ENCODE measurements at places on chromosomes 4 and X.

- no peak for DNase-seq
Observed at GRCh38 chr4:146285037-146285436, 70.7 kb downstream of the REELD1 start.

DNA sequence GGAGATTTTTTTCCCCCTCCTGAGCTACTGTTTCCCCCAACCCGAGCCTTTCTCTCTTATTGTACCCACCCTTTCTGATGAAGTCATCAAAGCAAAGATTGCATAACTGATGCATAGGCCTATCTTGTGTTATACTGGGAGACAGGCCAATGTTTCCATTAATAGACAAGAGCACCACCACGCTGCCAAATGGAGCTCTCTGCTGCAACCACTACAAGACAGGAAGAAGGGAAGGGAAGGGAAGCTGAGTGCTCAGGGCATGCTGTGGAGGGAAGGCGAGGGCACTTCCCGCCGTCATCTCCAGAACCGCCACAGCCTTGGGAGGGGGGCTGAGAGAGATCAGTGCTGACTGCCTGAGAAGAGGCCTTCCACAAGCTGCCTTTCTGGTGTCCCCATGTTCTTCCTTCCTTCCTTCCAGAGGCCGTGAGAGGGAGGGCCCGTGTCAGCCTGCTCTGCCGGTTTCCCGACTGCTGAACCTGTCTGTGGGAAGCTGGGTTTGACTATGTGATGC, 75.0 kb downstream of the MGST2 start:
- peak; percentile 97 for DNase-seq

DNA sequence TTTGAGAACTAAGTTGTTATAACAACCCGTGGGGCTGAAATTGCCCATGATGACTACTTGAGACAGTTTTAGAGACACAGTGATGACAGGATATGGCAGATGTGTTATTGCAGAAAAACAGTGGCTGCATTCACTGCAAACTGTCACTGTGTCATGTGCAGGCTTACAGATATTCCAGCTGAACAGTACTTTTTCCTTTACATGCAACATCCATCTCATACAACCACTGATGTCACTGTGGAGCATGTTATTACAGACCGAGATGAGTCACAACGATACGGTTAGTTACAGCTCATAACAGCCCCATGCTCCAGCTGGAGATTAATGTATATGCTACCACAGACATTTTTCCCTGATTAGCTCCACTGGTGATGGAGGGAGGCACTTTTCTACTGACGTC, 207.4 kb downstream of the TMA16 start:
- DNase-seq: peak; percentile 8

DNA sequence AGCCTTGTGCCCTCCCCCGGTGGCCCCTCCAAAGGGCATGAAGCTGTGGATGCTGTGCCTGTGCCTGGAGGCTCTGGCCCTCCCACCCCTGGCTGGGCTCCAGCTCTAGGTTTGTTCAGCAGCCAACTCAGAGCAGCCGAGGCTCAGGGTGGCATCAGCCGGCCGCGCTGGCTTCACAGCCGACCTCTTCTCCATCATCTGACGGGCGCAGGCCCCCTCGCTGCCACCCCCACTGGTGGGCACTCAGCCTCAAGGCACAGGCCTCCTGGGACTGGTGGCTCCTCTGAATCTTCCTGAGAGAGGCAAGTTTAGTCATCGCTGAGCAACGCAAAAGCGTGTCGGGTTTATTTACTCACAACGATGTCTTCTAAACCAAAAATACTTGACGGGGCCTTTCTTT, 46.0 kb downstream of the PCGF3 start:
- peak; percentile 30 for DNase-seq

- DNase-seq: no peak
Observed at GRCh38 chrX:49177873-49178480, 6.3 kb downstream of the PLP2 start.

- DNase-seq: no peak
Observed at GRCh38 chr4:154025110-154025509, 236.2 kb upstream of the SFRP2 start.

DNA sequence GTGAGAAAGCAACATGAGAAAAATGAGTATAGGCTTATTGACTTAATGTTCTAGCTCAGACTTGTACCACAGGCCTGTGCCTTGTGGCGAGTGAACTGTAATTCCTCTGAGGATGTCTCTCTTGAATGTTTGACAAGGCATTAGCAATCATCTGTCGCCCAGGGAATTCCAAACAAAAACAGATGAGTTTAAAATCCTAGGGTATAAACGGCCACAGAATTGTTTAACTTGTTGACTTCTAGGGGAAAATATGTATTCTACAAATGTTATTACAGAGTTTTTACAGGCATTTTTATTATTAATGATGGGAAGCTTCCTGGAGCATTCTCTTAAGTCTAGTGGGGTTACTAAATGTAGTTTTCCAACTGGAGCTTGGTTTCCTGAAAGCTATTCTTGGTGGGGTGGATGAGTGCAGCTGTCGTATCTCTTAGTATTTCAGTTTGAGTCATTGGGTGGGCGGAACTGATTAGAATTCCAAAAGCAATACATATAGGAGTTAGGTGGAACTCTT, 40.6 kb downstream of the ARHGAP10 start:
- peak; percentile 73 for DNase-seq

DNA sequence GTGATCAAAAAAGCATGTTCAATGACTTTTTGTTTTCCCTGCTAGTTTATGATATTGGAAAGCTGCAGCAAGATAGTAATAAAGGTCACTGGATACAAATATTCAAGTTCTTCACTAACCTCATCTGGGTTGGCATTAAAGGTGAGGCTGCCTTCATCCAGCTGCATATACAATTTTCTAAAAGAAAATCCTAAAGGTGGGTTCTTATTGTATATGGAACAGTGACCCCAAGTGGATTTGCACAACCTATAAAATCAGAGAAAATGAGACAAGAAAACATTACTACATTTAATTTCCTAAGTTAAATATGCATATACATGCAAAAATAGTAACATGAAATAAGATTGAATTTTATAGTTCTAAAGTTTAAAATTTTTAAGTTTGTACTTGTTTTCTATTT, 23.9 kb downstream of the FBXO8 start:
- DNase-seq: no peak

GRCh38 chr4:87270144-87270543, 49.7 kb upstream of the KLHL8 start:
- peak; percentile 51 for DNase-seq

GRCh38 chr4:3623106-3623505, 90.9 kb upstream of the LRPAP1 start:
- no peak for DNase-seq

- DNase-seq: no peak
Observed at GRCh38 chrX:53347948-53348347, 66.6 kb upstream of the IQSEC2 start.

DNA sequence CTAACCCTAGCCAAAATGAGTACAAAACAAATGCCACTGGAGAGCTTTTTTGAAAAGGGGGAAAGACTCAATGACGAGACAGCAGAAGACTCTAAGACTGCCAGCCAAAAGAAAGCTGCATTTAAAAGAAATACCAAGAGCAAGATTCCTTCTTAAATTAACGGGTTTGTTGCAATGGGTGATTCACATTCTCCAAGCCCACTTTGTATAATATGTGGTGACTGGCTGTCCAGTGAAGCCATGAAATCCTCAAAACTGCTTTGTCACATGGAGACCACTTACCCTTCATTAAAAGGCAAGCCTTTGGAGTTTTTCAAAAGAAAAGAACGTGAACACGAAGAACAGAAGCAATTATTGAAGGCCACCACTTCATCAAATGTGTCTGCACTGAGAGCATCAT, 68.2 kb downstream of the MRPL1 start:
- DNase-seq: no peak

GRCh38 chr4:85823295-85823694, 348.3 kb downstream of the ARHGAP24 start:
- peak; percentile 58 for DNase-seq

GRCh38 chr4:88706574-88706973, 8.9 kb upstream of the NAP1L5 start:
- DNase-seq: peak; percentile 68

- no peak for DNase-seq
Observed at GRCh38 chr4:129543299-129543698, 447.3 kb downstream of the C4orf33 start.

- peak; percentile 43 for DNase-seq
Observed at GRCh38 chr4:123116412-123116811, 194.0 kb upstream of the NUDT6 start.

DNA sequence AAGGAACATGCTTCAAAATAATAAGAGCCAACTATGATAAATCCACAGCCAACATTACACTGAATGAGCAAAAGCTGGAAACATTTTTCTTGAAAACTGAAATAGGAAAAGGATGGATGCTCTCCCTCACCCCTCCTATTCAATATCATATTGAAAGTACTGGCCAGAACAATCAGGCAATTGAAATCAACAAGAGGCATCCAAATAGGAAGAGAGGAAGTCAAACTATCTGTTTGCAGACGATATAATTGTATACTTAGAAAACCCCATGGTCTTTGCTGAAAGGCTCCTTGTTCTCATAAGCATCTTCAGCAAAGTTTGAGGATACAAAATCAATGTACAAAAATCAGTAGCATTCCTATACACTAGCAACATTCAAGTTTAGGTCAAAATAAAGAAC, 1562.5 kb upstream of the ADGRL3 start:
- no peak for DNase-seq

- no peak for DNase-seq
Observed at GRCh38 chr4:176343286-176343685, 23.5 kb downstream of the SPCS3 start.

DNA sequence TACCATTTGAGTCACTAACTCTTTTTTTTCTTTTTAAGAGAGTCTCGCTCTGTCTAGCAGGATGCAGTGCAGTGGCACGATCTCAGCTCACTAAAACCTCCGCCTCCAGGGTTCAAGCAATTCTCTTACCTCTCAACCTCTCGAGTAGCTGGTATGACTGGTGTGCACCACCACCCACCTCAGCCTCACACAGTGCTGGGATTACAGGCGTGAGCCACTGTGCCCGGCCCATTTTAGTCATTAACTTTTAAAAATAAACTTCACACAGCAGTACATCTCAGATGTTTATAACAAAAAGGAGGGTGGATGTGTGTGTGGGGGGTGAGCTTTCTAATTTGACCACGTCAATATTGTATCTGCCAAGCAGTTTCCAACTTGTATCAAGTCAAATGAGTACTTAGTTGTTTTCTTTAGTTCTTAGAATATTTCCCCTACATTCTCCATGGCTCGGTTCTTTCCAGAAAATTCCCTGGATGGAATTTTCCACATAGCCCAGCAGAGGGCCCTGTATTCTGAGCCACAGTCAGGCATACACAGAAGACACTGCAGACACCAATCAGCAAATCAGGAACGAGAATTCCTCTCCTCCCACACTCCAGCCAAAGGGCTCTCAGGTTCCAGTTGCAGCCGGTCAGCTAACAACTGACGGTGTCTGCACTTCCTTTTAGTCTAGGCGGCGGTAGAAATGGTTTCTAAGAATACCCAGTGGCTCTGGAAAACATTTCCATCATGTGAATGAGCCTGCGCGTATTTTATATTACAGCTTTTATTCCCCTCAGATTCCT, 20.1 kb upstream of the ARAF start:
- DNase-seq: peak; percentile 93

DNA sequence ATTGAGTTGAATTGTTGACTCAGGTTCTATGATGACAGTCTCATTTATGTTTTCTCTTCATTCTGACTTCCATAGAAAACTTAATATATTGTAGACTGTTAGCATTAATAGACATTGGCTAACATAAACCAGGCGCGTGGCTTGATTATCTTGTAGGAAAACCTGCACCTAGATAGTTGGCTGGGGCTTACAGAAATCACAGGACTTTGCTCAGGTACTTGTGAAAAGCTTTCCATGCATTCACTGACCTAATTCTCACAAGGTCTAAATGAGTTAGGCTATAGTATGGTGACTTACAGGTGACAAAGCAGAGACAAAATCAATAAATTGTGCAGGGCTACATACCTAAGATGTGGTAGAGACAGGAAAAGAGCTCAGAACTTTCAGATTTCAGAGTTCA, 212.8 kb downstream of the GPAT3 start:
- DNase-seq: no peak

DNA sequence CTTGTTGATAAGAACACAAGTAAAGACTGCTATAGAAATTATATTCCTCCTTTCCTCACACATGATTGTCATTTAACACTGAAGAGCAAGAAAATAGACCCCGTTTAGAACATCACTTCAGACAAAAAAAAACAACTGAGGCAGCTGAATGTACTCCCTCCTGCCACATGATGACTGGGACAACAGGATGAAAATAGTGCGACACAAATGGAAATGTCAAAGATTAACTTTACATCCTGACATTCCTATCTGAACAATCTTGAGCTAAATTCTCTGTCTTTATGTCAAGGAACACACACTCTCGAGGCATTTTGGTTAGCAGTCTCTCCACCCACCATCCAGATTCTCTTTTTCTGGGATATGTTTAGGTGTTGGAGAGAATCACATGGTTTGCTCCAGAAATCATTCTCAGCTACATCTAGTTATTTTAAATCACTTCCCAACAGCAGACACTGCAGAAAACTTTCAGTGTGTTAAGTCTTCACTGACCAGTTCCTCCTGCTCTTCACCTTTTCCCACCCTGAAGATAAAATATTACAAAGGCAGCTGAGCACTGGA, 16.3 kb upstream of the KCNIP4 start:
- no peak for DNase-seq

GRCh38 chr4:52689096-52689495, 30.0 kb upstream of the USP46 start:
- no peak for DNase-seq

DNA sequence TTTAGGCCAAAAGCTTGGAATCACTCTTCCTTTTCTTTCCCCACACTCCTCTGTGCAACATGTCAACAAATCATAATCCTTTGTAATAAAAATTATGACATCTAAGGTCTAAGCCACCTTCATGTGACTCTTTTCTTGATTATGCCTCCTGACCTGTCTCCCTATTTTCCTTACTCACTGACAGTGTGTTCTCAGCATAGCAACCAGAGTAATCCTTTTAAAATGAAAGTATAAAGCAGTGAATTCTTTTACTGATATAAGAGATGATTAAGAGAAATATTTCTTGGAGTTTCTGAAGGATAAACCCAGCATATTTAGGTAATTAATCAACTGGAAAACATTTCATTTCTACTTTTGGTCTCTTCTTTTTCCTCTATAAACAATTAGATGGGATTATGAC, 44.7 kb downstream of the USO1 start:
- no peak for DNase-seq

- DNase-seq: no peak
Observed at GRCh38 chr4:173289353-173289727, 44.8 kb downstream of the HMGB2 start.

DNA sequence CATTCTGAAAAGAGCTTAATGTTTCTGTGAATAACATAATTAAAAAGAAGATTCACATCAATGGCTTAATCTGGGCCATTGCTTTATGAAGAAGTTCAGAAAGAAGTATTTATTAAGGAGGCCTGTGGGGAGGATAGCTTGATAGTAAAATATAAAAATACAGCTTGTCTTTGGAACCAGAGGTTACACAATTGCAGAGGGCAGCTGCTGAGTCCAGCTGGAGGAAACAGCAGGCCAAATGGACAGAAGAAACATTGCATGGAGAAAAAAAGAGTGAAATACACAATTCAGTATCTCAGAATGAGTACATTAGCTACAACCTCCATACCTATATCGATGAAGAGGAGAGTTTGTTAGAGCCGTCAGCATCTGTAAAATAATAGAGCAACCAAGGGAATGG, 148.0 kb upstream of the NPY2R start:
- DNase-seq: no peak

All from lung microvascular endothelial cell (primary cell).